Right atrium auricular region (tissue), 2 donors: ENCODE measurements at places on chromosomes 7 and 10. TPM values are rescaled to one million over a fixed set of nuclear protein-coding genes. Genes with fewer than 3 reads are reported as not detected.
A peak's percentile ranks its signal among the peaks of the same experiment; 100 is the strongest.

DGKB gene
- total RNA-seq: 0.44 TPM

KCNIP2 gene
- total RNA-seq: 192 TPM

FEZF1 gene
- total RNA-seq: not detected

MEOX2 gene
- 11.1 TPM for total RNA-seq

MBLAC1 gene
- 6.1 TPM for total RNA-seq

SFTPD gene
- 0.74 TPM for total RNA-seq

OR6V1 gene
- total RNA-seq: not detected

GBX1 gene
- not detected for total RNA-seq

PKD2L1 gene
- total RNA-seq: not detected

WASHC2C gene
- total RNA-seq: 22.5 TPM

SPACDR gene
- total RNA-seq: not detected

ZCCHC24 gene
- 45.6 TPM for total RNA-seq

CFAP69 gene
- total RNA-seq: 3.7 TPM

TLX1 gene
- total RNA-seq: not detected

DNA sequence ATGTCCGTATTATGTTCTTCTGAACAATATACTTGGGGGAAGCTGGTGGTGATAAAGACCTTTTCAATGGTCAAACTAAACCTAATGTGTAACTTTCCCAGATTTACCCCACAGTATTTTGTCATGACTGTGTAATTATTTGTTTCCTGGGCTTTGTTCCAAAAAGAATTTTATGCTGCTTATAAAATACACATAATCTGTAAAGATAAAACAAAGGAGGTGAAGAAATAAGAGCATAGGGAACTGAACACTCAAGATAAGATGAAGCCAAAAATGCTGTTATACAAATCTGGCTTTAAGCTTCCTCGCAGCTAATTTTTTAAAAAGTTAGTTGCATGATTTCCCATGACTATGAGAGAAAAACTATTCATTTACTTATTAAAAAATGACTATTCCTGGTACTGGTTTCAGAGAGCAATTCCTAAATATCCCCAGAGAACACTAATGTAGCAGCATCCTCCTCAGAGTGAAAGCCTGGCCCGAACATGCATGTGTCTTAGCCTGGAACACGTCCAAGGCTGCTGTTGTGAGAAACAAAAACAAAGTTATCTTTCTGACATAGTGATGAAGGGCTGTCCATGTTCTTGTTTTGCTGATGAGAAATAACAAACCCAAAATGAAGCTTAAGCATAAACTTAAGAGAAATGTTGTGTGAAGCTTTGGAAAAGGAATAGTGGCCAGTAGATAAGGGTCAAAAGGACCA lies 33.9 kb downstream of the MALSU1 start:
- no peak for DNase-seq

- DNase-seq: no peak
These were observed 87.4 kb upstream of the RSU1 start for GRCh38 chr10:16904639-16905061.

- DNase-seq: no peak
These were observed 175.5 kb upstream of the MYO3A start for GRCh38 chr10:25758511-25758910.

GRCh38 chr10:29926693-29927048 lies 132.7 kb downstream of the JCAD start:
- no peak for DNase-seq

DNA sequence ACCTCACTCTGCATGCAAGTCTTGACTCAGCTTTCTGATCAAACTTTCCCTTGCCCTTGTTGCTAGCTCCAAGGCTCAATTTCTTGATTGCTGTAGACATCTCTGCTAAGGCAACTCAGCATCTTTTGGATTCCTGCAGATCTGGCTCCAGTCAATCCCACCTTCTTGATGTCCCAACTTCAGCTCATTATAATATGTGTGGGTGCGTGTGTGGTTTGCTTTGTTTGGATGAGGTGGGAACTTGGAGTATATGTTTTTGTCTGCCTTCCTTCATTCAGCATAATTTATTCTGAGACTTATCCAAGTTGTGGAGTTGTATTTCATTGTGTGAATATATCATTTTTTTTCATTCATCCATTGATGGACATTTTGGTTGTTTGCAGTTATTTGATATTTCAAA lies 364.8 kb upstream of the IGFBP3 start:
- DNase-seq: no peak

DNA sequence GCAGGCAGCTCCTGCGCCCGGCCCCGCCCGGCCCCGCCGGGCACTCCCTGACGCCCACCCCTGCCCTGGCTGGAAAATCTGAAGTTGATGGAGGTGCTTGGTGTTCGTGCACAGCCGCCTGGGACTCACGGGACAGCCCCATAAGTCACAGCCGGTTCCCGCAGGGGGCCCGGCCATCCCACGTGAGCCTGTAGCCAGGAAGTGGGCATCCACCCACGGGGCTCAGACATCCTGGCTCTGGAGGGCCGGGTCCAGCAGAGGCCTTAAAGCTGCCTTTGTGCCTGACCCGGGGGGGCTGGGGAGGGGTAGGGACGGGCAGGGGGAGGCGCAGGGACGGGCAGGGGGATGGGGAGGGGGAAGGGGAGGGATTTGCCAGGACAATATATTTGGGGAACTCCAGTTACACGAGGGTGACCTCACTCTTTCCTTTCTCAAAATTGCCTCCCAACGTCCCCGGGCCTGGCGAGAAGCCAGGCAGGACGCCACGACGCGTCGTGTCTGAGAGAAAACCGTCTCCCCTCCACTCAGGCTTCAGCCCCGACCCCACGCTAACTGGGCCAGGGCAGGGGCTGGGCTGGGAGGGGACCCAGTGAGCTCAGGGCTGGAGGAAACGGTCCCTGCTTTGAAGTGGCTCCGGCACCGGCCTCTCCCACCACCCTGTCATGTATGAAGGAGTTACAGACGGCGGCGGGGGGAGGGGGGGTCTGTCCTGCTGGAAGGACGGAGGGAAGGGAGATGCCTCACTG lies 82.1 kb upstream of the PDGFA start:
- DNase-seq: peak; percentile 74

DNA sequence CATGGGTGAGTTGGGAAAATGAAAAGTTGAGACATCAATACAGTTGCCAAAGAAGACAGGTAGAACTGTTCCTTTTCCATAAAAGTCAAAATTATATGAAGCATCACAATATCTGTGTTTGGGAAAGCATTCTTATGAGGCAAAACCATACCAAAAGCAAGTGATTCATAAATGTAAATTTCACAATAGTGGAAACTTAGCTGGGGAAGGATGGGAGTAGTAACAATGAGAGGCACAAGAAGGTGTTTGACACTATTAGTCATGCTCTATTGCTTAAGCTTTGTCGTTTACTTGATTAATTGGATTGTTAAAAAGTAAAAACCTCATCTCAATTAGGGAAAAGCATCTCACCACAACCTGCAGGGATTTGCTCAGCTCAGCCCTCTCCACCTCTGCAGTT lies 240.2 kb downstream of the C7orf25 start:
- DNase-seq: no peak

DNA sequence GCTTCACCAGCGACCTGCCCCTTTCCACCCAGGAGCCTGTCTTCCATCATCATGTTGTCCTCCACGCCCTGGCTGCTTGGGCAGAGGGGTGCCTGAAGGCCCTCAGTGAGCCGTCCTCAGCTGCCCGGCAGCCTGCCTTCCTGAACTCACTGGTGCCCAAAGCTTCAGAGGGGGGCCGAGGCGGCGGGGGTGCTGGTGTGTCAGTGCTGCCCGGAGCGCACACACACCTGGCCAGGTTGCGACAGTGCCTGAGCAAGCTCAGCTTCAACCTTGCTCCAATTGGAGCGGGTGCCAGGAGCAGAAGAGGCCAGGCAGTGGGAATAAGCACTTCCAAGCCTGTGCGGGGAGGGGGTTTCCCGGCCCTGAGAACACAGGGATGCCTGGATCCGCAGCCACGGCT lies 566.3 kb downstream of the INHBA start:
- DNase-seq: no peak

- DNase-seq: no peak
These were observed 559 bp downstream of the VTI1A start for GRCh38 chr10:112447620-112447928.

DNA sequence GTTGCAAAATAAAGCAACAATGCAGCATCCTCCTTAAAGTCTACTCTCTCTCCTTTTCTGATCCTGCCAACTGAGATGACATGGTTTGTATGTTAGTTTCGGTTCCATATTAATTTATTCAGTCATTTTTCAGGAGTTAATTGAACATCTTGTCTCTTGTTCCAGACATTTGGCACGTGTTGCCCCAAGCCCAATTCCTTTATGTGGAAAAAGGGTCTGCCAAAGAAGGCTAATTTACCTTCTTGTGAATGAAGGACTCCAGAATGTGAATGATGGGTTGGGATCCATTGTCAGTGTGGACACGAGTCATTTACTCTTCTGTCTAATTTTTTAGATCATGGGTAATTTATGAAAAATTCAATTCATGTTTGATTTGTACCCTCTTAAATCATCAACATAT lies 350.9 kb upstream of the LRGUK start:
- no peak for DNase-seq

- DNase-seq: no peak
These were observed 72.8 kb downstream of the FGFR2 start for GRCh38 chr10:121525251-121526134.

GRCh38 chr7:116786791-116787443 lies 75.5 kb upstream of the CAPZA2 start:
- DNase-seq: no peak

GRCh38 chr7:96794063-96794462 lies 84.4 kb upstream of the SEM1 start:
- DNase-seq: no peak

DNA sequence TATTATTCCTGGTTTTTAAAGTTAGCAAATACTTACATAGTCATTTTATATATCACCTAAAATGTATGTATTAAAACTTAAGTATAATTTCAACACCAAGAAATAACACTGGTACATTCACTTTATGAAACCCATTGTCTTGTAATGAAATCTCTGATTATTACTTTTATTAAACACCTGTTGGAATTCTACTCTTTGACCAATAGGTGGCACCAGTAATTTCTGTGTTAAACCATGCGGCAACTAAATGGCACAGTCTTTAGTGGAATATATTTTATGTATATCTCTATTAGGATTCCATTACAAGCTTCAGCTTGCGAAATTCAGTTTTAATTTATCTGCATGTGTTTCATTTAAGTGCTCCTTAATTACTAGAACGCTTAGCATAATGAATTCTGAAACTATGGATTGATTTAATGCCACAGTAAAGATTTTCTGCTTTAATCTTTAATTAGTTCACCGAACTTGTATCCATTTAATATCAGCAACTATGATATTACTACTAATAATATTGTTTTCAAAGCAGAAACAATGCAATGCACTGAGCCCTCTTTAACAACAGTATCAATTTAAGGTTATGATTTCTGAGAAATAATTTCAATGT lies 181.3 kb downstream of the MAGI2 start:
- DNase-seq: no peak

DNA sequence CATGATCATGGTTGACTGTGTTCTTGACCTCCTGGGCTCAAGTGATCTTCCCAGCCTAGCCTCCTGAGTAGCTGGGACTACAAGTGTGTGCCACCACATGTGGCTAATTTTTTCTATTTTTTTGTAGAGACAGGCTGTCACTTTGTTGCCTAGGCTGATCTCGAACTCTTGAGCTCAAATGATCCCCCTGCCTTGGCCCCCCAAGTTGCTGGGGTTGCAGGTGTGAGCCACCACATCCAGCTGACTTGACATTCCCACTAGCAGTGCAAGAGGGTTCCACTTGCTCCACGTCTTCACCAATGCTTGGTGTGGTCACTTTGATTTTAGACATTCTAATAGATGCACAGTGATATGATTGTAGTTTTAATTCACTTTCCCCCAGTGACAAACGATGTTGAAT lies 25.1 kb downstream of the CYP26A1 start:
- peak; percentile 9 for DNase-seq

GRCh38 chr10:112919721-112920120 lies 30.3 kb upstream of the TCF7L2 start:
- DNase-seq: no peak

- DNase-seq: peak; percentile 44
These were observed 468.4 kb downstream of the TCERG1L start for GRCh38 chr10:130843051-130843653.

- DNase-seq: no peak
These were observed 49.6 kb upstream of the FZD8 start for GRCh38 chr10:35691522-35692236.

DNA sequence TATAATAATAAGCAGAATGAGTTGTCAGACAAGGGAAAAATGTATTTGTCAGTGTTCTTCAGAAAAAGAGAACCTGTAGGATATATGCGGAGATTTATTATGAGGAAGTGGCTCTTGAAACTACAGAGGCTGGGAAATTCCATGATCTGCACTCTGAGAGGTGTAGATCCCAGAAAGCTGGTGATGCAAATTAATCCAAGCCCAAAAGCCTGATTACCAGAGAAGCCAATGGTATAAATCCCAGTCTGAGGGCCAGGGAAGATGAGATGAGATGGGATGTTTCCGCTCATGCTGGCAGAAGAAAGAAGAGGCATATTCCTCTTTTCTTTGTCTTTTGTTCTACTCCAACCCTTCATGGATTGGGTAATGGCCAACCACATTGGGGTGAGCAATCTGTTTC lies 732.8 kb upstream of the IGFBP3 start:
- DNase-seq: no peak
